ENCODE measurements at places on chromosomes 1 and 21.

- DNase-seq: no peak
Observed at GRCh38 chr1:54995013-54995760, 3.5 kb upstream of the BSND start.

- DNase-seq: no peak
Observed at GRCh38 chr1:1900883-1901640, 10.2 kb upstream of the GNB1 start.

DNA sequence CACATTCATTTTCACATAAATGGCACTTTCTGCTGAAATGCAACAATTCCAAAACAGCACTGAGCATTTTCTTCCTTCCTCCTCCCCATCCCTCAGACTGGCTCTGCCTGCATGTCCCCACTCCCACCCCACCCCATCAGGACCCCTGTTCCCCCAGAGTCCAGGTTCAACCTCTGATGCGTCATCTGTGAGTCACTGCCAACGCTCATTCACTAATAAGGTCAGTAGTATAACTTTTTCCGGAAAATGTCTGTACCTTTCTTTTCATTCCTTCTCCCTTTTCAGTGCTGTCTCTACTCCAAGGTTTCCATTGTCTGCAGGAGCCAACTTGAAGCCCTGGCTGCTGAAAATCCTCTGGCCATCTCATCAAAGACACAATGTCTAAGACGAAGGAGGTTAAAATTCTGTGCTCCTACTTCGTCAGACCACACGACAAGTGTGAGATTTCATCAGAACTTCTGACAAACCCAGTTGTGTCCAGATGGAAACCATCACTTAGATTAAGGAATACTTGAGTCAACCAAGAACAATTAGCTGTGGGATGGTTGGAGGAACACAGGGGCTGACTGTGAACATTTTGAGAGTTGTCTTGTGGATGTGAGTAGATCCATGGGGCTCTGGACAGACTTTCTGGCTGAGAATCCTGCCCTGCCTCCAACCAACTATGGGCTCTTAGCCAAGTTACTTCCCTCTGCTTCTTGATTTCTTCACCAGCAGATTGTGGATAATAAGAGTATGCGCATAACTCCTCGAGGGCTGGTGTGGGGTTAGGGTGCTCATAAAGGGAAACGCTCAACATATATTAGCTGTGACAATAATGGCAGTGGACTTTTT is 35.6 kb upstream of the UTS2 start:
- DNase-seq: no peak

DNA sequence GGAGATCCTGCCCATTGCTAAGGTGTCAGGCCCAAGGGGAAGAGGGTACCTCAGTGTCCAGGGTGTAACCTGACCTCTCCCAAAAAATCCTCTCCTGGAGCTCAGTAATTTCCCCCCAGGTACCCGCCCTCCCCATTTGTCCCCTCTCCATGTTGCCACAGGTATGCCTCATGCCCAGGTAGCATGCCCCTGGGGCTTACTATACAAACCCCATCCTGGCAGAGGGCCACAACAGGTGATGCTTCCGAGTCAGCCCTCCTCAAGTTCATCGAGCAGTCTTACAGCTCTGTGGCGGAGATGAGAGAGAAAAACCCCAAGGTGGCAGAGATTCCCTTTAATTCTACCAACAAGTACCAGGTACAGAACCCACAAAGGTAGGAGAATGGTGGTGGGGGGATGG is 15.7 kb downstream of the ATP1A4 start:
- DNase-seq: no peak

DNA sequence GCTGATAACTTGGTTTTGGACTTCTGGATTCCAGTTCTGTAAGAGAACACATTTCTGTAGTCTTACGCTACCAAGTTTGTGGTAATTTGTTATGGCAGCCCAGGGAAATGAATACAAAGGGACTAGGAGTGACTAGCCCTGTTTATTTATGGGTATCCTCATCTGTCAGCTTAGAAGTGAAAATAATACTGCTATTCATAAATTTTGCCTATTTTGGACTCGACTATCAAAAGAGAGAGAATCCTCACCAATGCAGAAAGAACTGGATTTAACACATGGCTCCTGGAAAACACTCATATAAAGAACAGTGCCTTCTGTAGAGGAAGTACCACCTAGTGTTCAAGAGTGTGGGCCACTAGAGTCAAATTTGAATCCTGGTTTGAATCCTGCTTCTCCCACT is 22.6 kb downstream of the HSD11B1 start:
- no peak for DNase-seq

- no peak for DNase-seq
Observed at GRCh38 chr1:240468656-240469055, 143.3 kb downstream of the GREM2 start.

DNA sequence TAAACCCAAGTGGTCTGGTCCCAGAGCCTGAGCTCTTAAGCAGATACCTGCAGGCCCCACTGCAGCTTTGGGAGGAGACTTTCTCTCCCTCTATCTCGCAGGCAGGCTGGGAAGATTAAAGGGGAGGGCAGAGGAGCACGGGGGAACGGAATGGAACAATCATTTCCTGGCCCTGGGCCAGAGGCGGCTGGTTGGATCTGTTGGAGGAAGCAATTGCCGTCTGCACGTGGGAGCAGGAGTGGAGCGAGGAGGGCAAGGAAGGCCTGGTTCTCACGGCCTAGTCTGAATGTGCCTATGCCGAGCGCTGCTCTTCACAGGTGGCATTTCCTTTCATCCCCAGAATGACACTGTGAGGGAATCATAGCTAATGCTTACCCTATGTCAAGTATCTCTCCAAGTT is 23.7 kb downstream of the NKAIN1 start:
- DNase-seq: no peak

- no peak for DNase-seq
Observed at GRCh38 chr1:172298141-172298540, 122.3 kb upstream of the C1orf105 start.

GRCh38 chr1:227731241-227731677 is 3.8 kb downstream of the JMJD4 start:
- DNase-seq: no peak

DNA sequence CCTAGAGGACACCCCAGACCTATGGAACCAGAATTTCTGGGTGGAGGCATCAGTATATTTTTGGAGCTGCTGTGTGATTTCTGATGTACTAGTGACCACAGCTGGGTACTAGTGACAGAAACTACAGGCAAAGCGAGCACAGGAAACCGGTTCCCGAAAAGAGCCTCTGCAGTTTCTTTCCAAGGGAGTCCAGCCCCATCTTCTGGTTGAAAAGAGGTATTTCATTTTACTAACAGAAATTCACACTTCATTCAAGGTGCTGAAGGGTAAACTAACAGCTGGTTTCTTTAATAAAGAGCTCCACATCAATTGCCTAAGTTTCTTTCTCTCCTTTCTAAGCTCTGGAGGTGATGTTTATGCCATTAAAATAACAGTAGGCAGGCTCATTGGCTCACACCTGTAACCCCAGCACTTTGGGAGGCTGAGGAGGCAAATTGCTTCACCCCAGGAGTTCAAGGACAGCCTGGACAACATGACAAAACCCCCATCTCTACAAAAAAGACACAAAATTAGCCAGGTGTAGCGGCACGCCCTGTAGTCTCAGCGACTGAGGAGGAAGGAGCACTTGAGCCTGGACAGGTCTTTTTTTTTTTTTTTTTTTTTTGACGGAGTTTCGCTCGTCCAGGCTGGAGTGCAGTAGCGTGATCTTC is 22.0 kb downstream of the THAP3 start:
- no peak for DNase-seq

GRCh38 chr1:109598156-109598555 is 21.3 kb downstream of the GNAT2 start:
- no peak for DNase-seq

DNA sequence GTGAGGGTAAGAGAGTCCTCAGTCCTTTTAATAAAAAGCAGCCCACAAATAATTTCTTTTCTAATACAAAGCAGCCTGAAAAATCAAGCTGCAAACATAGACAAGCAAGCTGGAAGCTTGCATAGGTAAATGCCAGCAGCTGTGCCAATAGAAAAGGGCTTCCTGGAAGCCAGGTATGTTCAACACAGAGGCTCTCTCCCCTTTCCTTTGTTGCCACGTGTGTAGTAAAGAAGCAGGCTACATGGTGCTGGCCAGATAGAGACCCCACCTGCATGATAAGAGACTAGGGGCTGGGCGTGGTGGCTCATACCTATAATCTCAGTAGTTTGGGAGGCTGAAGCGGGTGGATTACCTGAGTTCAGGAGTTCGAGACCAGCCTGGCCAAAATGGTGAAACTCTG is 50.1 kb upstream of the ERRFI1 start:
- DNase-seq: no peak

DNA sequence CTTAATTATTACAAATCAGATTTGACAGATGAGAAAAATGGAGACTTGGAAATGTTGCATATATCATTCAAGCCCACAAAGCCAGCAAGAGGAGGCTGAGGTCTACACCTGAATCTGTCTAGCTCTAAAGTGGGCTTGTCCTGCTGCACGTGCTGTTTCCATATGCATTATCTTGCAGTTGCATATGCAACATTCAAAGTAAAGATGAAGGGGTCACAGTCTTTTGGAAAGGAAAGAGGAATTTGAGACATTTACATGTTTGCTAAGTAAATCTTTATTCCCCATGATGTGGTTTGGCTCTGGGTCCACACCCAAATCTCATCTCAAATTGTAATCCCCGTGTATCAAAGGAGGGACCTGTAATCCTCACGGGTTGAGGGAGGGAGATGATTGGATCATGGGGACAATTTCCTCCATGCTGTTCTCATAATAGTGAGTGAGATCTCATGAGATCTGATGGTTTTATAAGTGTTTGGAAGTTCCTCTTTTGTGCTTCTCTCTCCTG is 98.3 kb downstream of the BACH1 start:
- DNase-seq: no peak

- no peak for DNase-seq
Observed at GRCh38 chr21:25855576-25855975, 120.8 kb downstream of the GABPA start.

DNA sequence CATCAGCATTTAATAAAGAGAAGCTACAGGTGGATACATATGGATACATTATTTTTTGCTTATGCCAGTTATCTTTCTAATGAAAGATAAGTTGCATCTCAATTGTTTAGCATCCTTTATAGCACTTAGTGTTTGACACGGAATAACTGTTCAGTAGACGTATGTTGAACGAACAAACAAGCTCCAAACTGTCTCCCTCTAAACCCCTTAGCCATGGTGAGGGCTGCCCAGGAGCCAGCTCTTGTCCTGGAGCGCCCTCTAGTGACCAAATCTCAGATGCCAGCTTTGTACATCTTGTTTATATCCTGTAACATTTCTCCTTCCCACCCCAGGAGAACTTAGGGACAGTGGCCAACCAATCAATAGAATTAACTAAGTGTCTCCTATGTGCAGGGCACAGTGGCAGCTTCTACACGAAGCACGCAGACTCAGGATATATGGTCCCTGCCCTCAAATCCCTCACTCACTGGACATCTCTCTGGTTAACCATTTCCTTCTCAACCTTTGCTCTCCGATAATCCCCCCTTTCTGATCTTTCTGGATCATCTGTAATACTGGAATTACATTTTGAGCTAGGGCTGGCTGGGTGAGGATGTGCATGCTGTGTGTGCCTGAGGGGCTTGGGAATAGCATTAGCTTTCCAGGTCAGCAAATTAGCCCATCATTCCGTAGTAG is 22.9 kb downstream of the KCNA10 start:
- DNase-seq: peak; percentile 47

GRCh38 chr1:41673378-41673777 is 188.9 kb upstream of the EDN2 start:
- no peak for DNase-seq

- DNase-seq: no peak
Observed at GRCh38 chr21:41953831-41954653, at the start of gene C2CD2. Gene C2CD2 (minus strand): TSS chr21:41954018. CDS start chr21:41953648, 370 bp downstream.

GRCh38 chr1:162200096-162200847 is 130.8 kb downstream of the NOS1AP start:
- no peak for DNase-seq

DNA sequence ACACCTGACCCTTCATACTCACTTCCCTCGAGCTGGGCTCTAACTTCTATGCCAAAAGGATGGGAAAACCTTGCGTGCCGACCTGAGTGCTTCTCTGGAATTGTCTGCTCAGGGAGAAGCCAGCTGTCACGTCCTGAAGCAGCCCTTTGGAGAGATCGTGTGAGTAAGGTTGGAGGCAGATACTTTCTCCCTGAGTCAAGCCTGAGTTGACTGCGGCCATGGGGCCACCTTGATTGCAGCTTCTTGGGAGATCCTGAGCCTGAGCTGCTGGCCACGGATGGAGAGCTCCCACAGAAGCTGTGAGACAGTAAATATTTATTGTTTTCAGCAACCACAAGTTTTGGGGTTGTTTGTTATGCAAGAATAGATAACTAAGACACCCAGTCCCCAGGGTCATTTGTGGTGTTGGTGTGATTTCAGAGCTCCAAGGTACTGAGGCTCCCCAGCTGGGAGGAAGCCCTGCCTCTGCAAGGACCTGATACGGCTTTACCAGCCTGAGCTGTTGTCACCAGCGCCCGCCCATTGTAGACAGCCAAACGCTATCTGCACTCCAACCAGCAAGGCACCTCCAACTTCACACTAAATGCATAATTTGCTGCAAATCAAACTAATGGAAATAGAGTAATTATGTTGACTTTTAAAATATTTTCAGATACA is 531.6 kb downstream of the PTPRU start:
- no peak for DNase-seq

GRCh38 chr1:202892501-202892900 is 3.6 kb upstream of the RABIF start:
- DNase-seq: no peak

- DNase-seq: no peak
Observed at GRCh38 chr21:42156690-42157605, 62.0 kb upstream of the ABCG1 start.

GRCh38 chr1:78322928-78323680 is 167.7 kb upstream of the PTGFR start:
- DNase-seq: no peak

- DNase-seq: no peak
Observed at GRCh38 chr1:97412166-97412565, 508.7 kb downstream of the DPYD start.

- no peak for DNase-seq
Observed at GRCh38 chr1:151193856-151194255, 3.9 kb upstream of the VPS72 start.

DNA sequence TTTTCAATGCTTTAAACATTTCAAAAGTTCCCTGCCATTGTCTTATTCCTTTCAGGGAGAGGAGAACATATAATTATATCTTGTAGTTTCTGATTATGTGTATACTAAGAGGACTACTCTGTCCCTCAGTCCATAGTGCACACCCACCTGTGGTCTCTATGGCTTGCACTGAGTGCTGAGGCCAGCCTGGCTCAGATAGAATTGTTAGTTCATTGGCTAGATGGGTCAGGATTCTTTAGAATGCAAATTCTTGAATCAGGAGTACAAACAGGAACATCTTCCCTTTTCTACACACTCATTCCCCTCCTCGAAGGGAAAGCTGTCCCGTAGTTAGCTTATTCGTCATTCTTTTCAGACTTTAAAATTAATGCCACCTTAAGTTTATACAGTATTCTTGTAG is 8.2 kb downstream of the BACH1 start:
- DNase-seq: no peak

Measured in stimulated activated CD8-positive, alpha-beta memory T cell treated with anti-CD3 and anti-CD28 coated beads, Interleukin-7, amount 100 ng/mL, for 1 hour (primary cell).